ENCODE measurements at places on chromosomes 3 and 15. TPM values are rescaled to one million over a fixed set of nuclear protein-coding genes. Genes with fewer than 3 reads are reported as not detected.

LSMEM2 gene
- total RNA-seq = 2.7 TPM

LRRC3B gene
- 0.69 TPM for total RNA-seq

TGM4 gene
- not detected for total RNA-seq

IQCH gene
- 0.89 TPM for total RNA-seq

IMPG2 gene
- total RNA-seq = 0.59 TPM

ERICH6 gene
- total RNA-seq = not detected

GASK1A gene
- 16.5 TPM for total RNA-seq

PPARG gene
- 72.8 TPM for total RNA-seq

GOLGA8R gene
- 8.3 TPM for total RNA-seq

THRB gene
- total RNA-seq = 18.1 TPM

GOLGA6A gene
- 0.89 TPM for total RNA-seq

DPPA2 gene
- total RNA-seq = not detected

NRROS gene
- total RNA-seq = 3.9 TPM

MST1R gene
- 6.3 TPM for total RNA-seq

OSBPL10 gene
- 10.9 TPM for total RNA-seq

DUOX2 gene
- total RNA-seq = 0.79 TPM

CD276 gene
- 46.9 TPM for total RNA-seq

AMIGO3 gene
- 0.10 TPM for total RNA-seq

CLDN18 gene
- total RNA-seq = not detected

SEMA5B gene
- 8.6 TPM for total RNA-seq

SNURF gene
- total RNA-seq = 19.1 TPM

SST gene
- total RNA-seq = 0.89 TPM

TM6SF1 gene
- total RNA-seq = 4.5 TPM

RASGRP1 gene
- total RNA-seq = 4.5 TPM

PSMA4 gene
- total RNA-seq = 118 TPM

GP5 gene
- total RNA-seq = 0.39 TPM

STAB1 gene
- total RNA-seq = 42.4 TPM

ZNF80 gene
- not detected for total RNA-seq

MRPS11 gene
- 17.4 TPM for total RNA-seq

COMMD4 gene
- total RNA-seq = 31.1 TPM

SCN11A gene
- 1.9 TPM for total RNA-seq

MYNN gene
- 34.0 TPM for total RNA-seq

SMAD6 gene
- total RNA-seq = 16.2 TPM

PPP1R14D gene
- total RNA-seq = not detected

CHRNA7 gene
- 1.6 TPM for total RNA-seq

MKRN2OS gene
- total RNA-seq = not detected

PGBD4 gene
- total RNA-seq = 0.79 TPM

PLSCR2 gene
- not detected for total RNA-seq

PIGZ gene
- total RNA-seq = 1.8 TPM

GRIP2 gene
- 2.4 TPM for total RNA-seq

GOLGA8T gene
- 0.79 TPM for total RNA-seq

SNX22 gene
- 0.99 TPM for total RNA-seq

ZNF502 gene
- total RNA-seq = 6.8 TPM

RASL12 gene
- 12.5 TPM for total RNA-seq

FMN1 gene
- 11.5 TPM for total RNA-seq

SPATA12 gene
- total RNA-seq = 0.10 TPM

GOLGA8J gene
- total RNA-seq = 0.30 TPM

TNFSF10 gene
- 19.8 TPM for total RNA-seq

MCTP2 gene
- total RNA-seq = 14.2 TPM

GPR27 gene
- total RNA-seq = 5.2 TPM

Measured in skin of body (tissue), 3 donors.